Mesothelial cell of epicardium (in vitro differentiated cells): ENCODE measurements at places on chromosomes 1 and 21. TPM values are rescaled to one million over a fixed set of nuclear protein-coding genes. Genes with fewer than 3 reads are reported as not detected.
A peak's percentile ranks its signal among the peaks of the same experiment; 100 is the strongest.

DNA sequence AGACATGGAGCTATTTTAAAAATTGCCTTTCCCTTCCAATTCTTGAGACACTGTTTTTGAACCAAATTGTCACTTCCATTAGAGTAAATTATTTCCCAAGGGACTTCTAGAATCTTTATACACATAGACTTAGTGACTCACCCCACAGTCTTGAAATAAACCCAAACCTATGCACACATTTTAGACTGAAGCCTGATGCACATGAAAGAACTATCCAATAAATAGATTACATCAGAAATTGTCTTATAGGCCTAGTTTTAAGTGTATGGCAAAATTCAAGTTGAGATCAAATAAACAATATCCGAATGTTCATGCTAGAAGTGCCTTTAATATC, 32.2 kb upstream of the ZNF326 start:
- DNase-seq, result no peak

DNA sequence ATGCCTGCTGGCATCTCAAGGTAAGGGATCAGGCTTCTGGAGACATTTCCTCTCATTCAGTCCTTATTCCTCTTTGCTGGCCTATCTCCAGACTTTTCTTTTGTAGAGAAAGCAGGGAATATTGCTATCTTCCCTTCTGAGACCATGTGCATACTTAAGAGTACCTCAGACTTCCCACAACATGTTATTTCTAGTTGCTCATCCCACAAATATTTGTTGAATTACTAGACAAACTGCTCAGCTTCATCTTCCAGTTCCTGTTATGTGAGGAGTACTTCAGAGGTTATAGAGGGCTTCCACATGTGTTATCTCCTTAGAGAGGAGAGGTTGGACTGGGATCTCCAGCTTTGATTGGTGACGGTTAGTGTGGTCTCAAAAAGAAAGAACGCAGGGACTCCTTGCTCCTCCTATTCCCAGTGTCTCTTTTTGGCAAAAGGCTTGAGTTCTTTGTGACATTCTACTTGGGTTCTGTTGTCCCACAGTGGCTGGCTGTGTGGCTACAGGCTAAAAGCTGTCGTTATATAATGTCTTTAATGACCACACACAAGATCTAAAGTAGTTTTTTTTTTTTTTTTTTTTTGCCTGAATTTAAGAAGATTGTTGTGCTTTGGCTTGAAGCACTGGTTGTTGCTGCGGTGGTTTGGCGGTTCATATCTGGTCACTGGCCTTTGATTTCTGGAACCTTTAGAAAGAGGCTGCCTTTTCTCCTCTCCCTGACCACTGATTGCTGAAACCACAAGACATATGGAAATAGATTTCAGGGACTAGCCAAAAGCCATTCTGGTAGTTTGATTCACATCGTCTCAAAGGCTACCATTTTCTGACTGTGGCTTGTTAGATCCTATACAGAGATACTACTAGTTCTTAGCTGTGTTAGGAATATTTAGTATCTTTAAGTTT, 78.7 kb downstream of the FGGY start:
- DNase-seq, result no peak

- DNase-seq, result no peak
Measured at GRCh38 chr1:172167796-172168596, 252.5 kb upstream of the C1orf105 start.

KRTAP26-1 gene
- total RNA-seq, result not detected in 3 replicates

ATXN7L2 gene
- 13.8 to 14.9 TPM (median 13.8 TPM) in 3 replicates for total RNA-seq

SV2A gene
- 19.1 to 20.3 TPM (median 19.6 TPM) in 3 replicates for total RNA-seq

DNA sequence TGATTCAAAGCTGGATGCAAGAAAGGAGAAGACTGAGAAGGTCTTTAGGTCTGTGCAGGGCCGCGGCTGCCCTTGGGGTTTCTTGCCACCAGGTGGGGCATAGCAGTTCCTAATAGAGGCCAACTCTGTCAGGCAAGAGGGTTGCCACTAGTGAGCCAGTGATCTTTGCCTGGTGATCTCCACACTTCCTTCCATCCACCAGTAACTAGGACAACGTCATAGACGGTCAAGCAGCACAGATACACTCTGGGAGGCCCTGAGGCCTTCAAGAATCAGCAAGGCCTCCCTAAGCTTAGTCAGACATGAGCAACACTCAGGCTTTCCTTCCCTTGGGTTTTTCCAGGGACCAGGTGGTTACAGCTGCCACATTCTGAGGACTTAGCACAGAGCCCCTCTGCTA, 32.9 kb upstream of the ATP2B4 start:
- DNase-seq, result no peak

- no peak for DNase-seq
Measured at GRCh38 chr21:14754259-14754604, 208.1 kb upstream of the SAMSN1 start.

GRCh38 chr1:187577610-187578009, 748.9 kb downstream of the PLA2G4A start:
- no peak for DNase-seq

GRCh38 chr1:40880813-40881549, 18.8 kb upstream of the CITED4 start:
- DNase-seq, result no peak

EXTL1 gene
- 6.9 to 8.2 TPM (median 7.1 TPM) in 3 replicates for total RNA-seq

DNA sequence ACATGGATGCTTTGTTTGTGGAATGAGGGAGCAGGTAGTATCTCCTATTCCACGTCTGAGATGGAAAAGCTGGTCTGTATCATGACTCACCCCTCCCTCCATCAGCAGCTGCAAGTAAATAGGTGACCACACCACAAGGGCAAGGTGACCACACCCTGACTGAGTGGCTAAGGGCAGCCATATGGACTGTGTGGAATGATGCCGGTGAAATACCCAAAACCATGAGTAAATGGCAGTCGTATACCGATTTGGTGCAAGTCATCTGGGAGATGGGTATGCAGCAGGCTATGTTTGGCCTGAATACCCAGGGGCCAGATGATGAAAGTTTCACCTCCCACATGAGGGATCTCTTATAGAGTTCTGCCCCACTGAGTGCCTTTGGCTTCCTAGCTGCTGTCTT, 15.8 kb upstream of the UBE2U start:
- no peak for DNase-seq

ARTN gene
- total RNA-seq, result 1.2 to 2.0 TPM (median 1.6 TPM) in 3 replicates

DNA sequence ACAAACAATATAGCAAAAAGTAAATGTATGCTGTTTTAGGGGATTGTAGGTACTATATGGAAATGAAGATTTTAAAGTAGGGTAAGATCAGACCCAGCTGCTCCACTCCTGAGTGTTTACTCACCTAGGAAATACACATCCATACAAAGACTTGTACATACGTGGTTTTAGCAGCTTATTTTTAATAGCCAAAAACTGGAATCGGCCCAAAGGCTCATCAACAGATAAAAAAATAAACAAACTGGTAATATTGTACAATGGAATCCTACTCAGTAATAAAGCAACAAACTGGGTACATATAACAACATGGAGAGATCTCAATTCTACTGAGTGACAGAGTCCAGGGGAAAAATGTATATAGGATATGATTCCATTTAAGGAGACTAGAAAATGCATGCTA, 179.2 kb upstream of the TMEM51 start:
- no peak for DNase-seq

AGTRAP gene
- total RNA-seq, result 25.8 to 29.4 TPM (median 29.0 TPM) in 3 replicates

DNA sequence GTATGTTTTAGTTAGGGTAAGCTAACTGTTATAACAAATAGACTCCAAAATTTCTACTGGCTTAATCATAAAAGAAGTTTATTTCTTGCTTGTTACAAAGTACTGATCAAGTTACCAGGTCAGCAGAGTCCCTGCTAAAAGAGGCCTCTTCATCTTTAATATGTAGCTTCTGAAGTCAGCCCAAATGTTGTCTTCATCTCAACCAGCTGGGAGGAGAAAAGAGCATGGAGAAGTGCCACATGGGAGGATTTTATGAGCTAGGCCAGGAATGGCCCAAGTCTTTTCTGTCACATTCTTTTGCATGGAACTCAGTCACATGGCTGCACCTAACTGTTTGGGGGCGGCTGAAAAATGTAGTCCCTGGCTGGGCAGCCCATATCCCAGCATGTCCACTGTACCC, 63.2 kb upstream of the APOBEC4 start:
- DNase-seq, result no peak

AIRE gene
- total RNA-seq, result 0.13 to 0.23 TPM (median 0.18 TPM) in 3 replicates

DNA sequence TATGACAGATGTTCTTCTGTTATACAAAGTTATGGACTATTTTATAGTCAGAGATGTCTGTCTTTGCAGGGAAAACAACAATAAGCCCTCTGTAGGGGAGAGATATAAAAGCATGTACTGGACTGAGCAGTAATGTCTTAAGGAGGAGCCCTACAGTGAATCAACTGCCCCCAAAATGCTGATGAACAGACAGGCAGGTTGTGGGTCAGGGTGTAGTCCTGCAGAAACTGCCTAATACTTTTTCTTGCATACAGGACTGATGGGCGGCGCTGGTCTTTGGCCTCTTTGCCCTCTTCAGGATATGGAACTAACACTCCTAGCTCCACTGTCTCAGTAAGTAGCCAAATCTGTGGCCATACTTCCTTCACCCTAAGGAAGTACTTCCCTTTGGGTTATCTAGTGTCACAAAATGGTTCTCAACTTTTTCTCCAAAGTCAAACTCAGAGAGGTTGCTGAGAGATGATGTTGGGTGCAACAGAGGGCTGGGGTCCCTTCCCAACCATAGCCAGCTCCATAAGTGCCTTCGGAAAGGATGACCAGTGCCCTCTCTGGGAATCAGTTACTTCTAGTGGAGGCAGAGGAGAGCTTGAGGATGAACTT, 129.8 kb downstream of the PIK3R3 start:
- DNase-seq, result no peak

HLX gene
- total RNA-seq, result 0.75 to 1.3 TPM (median 0.84 TPM) in 3 replicates

S100A3 gene
- not detected in 3 replicates for total RNA-seq

GRCh38 chr1:57329937-57330336, 93.9 kb downstream of the DAB1 start:
- DNase-seq, result no peak

HTR6 gene
- 0.11 to 0.24 TPM (median 0.11 TPM) in 3 replicates for total RNA-seq

DNA sequence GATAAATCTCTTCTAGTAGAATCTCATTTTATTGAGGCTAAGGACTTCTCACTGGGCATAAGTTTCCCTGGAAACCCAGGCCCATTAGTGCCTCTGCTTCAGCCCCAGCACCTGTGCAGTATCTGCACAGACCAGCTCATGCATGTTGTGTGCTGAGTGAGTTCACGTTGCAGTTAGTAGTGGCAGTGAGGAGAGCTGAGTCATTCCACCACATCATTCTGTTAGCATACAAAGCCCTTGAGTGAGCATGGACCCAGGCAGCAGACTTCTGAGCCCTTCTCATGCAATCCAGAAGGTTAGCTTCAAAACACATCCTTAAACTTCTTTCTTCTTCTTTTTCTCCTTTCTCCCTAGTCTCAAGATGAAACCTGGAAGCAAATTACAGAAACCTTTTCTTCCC, 45.8 kb upstream of the NTPCR start:
- DNase-seq, result peak; percentile 17

DNA sequence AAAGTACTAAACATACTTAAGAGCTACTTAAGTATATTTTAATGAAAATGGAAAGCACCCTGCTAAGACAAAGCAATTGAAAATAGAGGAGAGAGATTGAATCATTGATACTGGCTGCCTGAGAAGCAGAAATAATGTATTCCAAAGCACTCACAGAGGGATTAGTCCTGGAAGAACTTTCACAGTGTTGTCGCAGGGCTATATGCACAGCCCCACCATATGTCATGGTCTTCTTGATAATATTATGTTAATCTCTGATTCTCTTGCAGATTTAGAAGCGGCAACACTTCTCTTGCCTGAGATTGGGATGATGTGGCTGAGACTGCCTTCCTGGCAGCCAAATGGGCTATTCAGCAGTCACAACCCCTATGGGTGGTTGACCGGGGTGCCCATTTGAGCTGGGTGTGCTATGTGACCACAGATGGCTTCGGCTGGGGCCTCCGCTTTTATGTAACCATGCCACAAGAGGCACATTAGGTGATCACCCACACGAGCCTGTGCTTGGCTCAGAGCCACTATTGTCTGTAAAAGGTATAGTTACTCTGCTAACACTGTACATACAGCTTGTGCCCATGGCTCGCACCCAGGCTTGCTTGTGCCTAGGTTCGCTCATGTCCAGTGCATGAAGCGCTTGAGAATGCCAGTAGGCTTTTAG, 152.2 kb upstream of the SGIP1 start:
- DNase-seq, result no peak

PTAFR gene
- 0.18 to 0.43 TPM (median 0.18 TPM) in 3 replicates for total RNA-seq

DNA sequence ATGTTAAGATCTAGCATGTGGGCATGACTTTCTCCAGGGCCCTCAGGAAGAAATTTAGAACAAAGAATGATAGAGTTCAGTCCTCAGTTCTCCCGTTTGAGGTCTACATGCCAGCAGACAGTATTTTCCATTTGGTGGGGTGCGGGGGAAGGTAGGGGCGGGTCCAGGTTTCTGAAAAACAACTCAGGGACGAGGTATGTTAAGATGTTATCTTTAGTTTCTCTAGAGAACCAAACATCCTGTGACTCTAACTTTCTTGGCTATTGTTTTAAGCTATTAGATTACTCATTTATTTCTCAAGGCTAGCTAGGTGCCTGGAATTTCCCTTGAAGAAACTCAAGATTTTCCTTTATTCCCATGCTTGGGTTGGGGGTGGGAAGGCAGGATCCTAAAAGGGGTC, 42.3 kb upstream of the SYT14 start:
- no peak for DNase-seq

MYOM3 gene
- 0.11 to 0.29 TPM (median 0.13 TPM) in 3 replicates for total RNA-seq
